ENCODE measurements at places on chromosomes 12 and 14. TPM values are rescaled to one million over a fixed set of nuclear protein-coding genes. Genes with fewer than 3 reads are reported as not detected.

The ANKS1B gene
- total RNA-seq, result 2.5 TPM

The IQSEC3 gene
- total RNA-seq, result 1.3 TPM

DNA sequence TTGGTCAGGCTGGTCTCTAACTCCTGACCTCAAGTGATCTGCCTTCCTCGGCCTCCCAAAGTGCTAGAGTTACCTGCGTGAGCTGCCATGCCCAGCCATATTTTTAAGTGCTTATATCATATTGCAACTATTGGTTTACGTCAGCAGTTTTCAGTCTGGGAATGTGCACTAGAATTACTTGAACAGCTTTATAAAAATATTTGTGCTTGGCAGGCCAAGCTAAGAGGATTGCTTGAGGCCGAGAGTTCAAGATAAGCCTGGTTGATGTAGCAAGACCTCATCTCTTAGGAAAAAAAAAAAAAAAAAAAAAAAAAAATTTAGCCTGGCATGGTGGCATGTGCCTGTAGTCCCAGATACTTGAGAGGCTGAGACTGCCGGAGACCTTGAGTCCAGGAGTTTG lies 17.1 kb downstream of the KIAA0586 start:
- DNase-seq, result no peak

DNA sequence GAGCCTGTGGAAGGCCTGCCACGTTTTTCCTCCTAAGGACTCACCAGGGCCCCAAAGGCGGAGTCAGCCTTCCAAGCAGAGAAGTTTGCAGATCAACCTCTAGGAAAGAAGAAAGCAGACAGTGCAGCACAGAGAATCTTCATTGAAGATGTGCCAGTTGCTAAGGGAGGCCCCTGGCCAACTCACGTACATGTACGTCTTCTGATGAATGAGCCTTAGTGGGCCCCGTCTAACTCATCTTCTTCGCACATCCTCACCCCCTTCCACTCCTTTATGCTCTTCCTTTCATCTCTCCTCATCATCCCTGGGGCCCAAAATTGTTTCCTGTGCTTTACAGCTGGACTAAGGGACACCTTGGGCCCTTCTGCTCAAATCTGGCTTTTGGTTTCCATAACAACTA lies 703.0 kb upstream of the TBX3 start:
- no peak for DNase-seq

The AHNAK2 gene
- 2.5 TPM for total RNA-seq

DNA sequence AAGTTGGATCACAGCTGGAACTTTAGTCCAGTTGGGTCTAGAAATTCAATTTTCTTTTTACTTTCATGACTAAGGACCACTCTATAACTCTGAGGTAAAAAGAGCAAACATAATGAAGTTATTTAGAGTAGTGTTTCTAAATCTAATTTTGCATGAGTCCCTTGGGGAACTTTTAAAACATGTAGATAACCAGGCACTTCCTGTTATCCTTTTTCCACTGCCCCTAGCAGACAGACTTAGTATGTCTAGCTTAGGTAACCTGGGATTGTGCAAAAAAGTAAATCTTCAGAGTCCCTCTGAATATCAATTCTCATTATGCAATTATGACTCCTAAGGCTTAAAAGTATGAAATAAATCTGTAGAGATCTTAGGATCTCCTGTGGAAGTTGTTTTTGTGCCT lies 371.2 kb downstream of the DIO2 start:
- no peak for DNase-seq

DNA sequence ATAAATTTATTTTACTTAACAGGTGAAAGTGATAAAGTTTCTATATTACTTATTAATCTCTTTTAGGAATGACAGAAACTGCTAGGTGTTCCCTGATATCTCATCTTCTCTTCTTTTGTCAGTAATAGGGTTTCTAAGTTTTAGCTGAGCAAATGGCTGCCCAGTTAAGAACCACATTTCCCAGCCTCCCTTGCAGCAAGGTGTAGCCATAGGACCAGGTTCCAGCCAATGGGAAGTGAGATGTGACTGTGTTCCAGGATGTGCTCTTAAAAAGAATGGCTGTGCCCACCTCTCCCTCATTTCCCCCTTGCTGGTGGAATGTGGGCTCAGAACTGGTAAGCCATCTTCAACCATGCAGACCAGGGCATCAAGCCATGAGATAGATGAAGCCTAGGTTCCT lies 165.6 kb downstream of the HELB start:
- DNase-seq, result no peak

GRCh38 chr14:54617467-54617866 lies 50.5 kb downstream of the SAMD4A start:
- DNase-seq, result no peak

The CCDC60 gene
- not detected for total RNA-seq

DNA sequence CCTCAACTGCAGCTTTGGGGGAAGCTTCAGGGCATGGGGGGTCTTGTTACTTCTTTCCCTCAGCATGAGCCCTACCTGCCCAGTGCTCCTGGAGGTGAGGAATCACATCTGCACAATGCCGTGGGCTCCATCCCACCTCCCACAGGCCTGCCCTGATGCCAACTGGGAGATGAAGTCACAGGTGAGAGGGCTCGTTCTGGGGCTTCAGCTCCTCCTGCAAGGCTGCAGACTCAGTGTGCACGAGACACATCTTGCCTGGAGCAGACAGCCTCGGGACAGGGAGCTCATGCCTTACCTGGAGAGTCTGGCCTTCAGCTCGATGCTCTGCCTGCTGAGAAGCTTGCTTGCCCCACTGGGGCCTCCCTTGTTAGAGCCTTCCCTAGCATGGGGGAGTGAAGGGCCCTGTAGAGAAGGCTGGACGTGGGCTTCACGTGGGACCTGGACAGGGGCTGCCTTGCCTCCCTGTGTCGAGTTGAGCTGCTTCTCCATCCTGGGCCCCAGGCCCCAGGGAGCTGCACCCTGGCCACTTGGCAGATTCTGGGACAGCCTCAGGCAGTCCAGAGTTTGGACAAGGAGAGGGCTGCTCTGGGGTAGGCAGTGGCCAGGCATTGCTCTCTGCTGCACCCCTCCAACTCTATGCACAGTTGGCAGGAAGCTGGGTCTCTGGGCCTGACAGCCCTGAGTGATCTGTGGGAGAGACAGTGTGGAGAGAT lies 171.4 kb downstream of the KIF26A start:
- DNase-seq, result no peak

- DNase-seq, result no peak
Observed at GRCh38 chr12:82682851-82683261, 3.9 kb upstream of the TMTC2 start.

GRCh38 chr12:81000831-81001230 lies 63.1 kb upstream of the LIN7A start:
- no peak for DNase-seq

DNA sequence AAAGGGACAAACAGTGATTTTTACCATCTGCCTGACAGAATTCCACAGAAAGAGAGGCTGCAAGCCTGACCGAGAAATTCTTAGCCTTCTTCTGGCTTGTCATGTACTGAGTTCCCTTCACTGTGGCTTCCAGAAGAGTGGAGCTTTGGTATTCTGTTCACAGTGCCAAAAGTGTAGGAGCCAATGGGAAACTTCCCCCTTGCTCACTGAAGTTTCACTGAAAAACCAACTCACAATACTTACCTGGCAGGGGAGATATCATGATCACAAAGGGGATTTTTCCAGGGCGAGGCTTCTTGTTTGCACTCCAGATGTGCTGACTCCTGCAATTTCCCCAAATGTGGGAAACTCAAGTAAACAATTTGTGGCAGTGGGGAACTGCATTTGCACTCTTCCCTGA lies 31.7 kb upstream of the MMP19 start:
- DNase-seq, result no peak

The CD163 gene
- total RNA-seq, result 64.5 TPM

DNA sequence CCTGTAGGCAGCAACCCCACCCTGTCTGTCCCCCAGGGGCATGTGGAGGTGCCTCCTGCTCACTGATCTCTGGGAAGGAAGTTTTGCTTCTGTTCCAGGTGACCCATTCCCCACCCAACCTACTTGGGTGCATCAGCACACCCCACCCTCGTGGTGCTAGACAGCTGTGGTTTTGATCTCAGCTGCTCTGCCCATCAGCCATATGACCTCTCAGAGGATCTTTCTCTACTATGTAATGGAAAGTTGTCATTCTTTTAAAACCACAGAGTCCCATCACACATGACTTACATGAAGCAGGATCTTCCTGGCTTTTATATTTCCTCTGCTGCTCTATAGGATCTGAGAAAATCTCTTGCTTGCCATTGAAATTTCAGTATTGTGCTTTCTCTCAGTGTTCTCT lies 13.5 kb upstream of the KRT82 start:
- no peak for DNase-seq

DNA sequence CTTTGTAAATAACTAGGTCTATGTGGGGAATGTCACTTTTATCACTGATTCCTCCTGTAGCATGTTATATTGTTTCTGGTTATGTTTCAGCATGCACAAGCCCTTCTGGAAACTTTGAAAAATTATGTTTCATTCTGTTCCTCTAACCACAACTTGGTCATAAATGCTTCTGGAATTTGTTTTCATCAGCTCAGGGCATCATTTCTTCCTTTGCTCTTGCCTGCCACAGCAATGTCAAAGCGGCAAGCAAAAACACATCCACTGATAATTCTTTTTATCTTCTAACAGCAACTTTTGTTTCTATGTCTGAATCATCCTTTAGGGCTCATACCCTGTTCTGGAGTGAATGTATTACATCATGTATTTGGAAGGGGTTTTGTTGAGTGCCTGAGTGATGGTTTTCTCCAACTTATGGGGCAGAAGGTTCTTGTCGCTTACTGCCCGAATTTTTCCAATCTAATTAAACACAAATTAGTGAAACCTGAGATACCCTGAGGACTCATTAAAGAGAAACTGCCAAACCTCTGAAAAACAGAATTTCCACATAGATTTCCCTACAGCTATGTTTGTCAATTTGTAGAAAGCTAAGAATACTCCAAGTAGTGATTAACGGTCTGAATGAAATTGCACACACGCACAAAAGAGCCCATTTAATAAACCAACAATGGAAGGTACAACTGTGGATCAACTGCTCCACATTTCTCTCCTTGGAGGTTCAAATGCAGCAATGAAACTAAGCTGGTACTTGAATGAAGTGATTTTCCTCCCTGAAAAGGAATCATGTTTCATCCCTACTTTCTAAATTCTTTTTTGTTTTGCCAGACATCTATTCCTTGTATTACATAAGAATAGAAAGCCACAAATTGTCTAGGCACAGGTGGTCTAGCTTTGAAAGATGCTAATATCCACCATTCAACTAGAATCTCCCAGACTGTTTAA lies 173.5 kb upstream of the KRR1 start:
- DNase-seq, result no peak

GRCh38 chr12:116418551-116418950 lies 140.6 kb upstream of the MAP1LC3B2 start:
- DNase-seq, result no peak

DNA sequence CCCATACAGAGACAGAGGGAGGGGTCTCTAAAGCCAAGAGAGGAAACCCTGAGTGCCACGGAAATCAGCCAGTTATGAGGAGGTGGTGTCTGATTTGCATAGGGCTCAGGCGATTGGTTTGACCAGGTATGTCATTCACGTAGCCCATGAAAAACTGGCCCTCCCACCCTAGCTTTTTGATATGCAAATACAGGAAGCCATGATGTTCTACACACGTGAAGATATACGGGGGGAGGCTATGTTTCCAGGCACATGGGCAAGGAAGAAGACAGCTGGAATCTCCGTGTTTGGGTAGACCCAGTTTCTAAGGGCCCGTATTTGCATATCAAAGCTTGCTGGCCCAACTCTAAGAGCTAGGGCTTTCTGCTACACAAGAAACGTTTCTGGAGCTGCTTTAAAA lies 717.8 kb upstream of the SEL1L start:
- no peak for DNase-seq

GRCh38 chr12:131218026-131218922 lies 264.6 kb downstream of the ADGRD1 start:
- no peak for DNase-seq

GRCh38 chr14:21436567-21437062 lies 19.3 kb downstream of the CHD8 start:
- DNase-seq, result no peak

The ACVRL1 gene
- total RNA-seq, result 31.7 TPM

The GSC gene
- 0.20 TPM for total RNA-seq

- no peak for DNase-seq
Observed at GRCh38 chr12:26678697-26679660, 154.0 kb downstream of the ITPR2 start.

DNA sequence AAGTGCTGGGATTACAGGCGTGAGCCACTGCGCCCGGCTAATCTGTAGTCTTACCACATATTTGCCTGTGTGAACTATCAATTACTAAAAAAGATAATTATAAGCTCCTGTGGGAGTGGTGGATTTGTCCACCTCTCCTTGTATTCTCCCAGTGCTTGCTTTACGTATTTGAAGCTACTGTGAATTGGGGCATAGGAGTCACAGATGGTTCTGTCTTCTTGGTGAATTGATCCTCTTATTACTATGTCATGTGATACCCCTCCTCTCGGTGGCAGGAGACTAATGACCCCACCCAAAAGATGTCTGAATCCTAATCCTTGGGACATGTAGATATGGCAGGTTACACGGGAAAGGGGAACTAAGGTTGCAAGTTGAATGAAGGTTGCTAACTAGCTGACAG lies 11.8 kb downstream of the GPR132 start:
- no peak for DNase-seq

The STXBP6 gene
- 43.5 TPM for total RNA-seq

DNA sequence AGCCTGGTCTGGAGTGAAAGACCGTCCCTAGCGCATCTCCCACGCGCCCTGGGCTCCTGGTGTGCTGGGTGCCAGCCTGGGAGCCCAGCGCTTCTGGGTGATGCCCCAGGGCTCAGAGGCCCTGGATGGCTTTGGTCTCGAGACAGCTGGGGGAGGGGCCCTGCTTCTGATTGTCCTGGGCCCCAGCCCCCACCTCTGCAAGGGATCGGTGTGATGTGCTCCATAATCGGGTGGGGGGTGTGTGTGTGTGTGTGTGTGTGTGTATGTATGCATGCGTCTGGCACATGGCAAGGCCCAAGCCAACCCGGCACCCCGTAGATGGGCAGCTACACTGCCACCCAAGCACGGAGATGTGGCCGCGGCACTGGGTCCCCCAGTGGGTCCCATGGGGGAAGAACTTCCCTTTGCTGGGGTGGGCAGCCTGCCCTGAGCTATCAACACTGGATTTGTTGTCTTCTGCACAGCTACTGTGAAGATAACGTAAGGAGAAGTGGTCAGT lies 3.1 kb downstream of the ZBTB42 start:
- no peak for DNase-seq

GRCh38 chr14:101599234-101599885 lies 38.1 kb downstream of the DIO3 start:
- DNase-seq, result no peak

Measured in left ventricle myocardium superior (tissue), 1 donor.